Anterior cingulate cortex (tissue), 58 donors: ENCODE measurements at places on chromosomes 13 and 19.
A peak's percentile ranks its signal among the peaks of the same experiment; 100 is the strongest.

- no peak for DNase-seq
Measured at GRCh38 chr19:23996549-23996948, 81.9 kb downstream of the ZNF726 start.

DNA sequence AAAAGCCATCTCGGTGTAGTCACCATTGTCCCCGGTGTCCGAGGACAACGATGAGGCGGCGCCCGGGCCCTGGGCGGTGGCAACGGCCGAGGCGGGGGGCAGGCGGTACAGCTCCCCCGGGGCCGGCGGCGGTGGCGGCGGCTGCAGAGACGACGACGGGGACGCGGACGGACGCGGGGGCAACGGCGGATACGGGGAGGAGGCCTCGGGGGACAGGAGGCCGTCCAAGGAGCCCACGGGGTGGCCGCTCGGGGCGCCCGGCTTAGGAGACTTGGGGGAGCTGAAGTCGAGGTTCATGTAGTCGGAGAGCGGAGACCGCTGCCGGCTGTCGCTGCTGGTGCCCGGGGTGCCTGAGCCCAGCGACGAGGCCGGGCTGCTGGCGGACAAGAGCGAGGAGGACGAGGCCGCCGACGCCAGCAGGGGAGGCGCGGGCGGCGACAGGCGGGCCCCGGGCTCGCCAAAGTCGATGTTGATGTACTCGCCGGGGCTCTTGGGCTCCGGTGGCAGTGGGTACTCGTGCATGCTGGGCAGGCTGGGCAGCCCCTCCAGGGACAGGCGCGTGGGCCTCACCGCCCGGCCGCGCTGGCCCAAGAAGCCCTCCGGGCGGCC, 3.5 kb downstream of the IRS2 start:
- no peak for DNase-seq

- no peak for DNase-seq
Measured at GRCh38 chr19:40358773-40359172, 10.3 kb downstream of the PLD3 start.

GRCh38 chr13:94859811-94860210, 147.5 kb upstream of the SOX21 start:
- no peak for DNase-seq

GRCh38 chr19:7522923-7523667, 671 bp downstream of the MCOLN1 start:
- no peak for DNase-seq

- no peak for DNase-seq
Measured at GRCh38 chr19:11551603-11552235, 7.3 kb downstream of the ELOF1 start.

DNA sequence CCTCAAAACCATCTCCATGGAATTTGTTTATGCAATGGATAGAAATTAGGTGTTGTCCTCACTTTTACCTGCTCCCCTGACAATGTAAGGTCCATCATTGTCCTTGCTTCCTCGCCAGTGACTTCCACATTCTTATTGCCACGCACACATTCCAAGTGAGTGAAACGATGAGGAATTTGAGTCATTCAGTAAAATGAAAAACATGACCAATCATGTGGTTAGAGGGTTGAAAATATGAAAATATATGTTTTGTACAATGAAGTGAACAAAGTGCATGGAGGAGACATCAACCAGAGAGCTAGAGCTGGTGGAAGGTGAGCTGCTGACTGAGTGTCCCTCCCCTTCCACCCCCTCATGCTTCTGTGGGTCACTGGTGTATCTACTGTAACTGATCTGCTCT, 91.7 kb downstream of the ATP8A2 start:
- DNase-seq, result no peak

DNA sequence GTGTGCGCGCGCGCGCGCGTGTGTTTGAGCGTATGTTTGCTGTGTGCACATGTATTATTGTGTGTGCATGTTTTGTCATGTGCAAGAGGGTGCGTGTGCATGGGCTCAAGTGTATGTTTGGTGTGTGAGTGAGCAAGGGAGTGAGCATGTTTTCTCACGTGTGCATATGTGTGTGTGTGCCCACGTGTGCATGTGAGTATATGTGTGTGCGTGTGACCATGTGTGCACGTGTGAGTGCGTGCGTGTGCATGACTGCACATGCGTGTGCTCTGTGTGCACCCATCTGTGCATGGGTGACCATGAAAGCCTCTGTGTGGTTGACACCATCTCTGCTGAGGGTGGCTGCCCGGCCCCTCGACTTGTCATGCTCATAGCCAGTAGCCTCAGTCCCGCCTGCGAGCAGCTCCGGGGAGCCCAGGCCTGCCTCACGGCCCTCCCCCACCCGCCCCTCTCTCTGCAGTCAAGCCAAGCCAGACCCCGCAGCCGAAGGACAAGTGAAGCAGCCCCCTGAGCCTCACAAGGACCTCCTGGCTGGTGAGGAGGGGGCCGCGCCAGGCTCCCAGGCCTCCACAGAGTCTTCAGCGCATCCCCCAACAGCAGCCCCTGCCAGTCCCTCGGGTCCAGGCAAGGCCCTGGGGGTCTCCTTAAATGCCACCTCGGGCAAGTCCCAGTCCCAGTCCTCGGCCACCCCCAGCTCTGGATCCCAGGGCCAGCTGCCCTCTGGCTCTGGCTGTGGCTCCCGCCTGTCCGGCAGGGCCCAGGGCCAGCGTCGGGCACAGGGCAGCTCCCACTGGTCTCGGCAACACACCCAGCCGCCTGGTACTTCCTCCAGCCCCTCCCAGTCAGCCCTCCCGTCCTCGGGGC, 6.0 kb downstream of the REEP6 start:
- DNase-seq, result no peak

DNA sequence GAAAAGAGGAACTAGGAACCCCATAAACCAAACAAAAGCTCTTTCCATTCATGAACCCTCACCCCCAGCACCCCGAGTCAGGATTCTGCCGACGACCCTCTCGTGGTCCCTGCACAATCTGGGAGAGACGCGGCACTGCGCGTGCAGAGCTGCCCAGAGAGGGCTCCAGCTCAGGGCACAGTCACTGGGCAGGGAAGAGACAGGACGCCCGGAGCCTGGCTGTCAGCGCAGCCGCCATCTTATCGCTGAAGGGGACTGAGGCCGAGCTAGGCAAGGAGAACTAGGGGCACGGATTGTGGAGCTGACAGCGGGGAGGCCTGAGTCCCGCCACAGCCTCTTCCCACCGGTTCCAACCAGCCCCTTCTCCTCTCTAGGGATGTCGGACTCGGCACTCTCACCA, 349 bp downstream of the ZNF98 start:
- DNase-seq, result no peak

- no peak for DNase-seq
Measured at GRCh38 chr19:34669305-34669704, 7.7 kb downstream of the SCGB2B2 start.

DNA sequence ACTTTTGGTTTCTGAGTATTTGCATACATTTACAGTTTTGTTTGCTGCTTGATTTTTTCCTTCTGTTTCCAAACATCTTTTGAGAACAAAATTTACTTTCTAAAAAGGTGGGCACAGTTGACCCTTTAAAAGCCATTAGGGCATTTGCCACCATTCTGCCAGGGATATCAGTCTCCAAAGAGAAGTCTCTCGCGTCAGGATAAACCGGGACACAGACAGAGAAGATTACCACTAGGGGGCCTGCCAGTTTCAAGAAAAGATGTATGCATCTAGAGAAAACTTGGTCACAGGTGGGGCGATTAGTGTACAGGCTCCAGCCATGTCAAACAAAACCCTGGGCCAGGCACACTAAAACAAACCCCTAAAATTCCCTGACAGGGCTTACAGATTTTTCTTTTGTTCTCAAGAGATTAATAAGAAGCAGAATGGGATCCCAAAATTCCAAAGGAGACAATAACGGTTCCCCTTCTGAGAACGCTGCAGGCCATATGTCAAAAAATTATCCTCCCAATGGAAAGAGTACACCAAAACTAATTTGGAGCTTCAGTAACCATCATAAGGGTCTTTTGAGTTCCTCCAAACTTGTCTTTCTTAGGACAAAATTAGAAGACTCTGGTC, 10.7 kb upstream of the PABPC3 start:
- DNase-seq, result peak; percentile 43

- DNase-seq, result no peak
Measured at GRCh38 chr19:42281146-42281826, 12.2 kb downstream of the CIC start.

DNA sequence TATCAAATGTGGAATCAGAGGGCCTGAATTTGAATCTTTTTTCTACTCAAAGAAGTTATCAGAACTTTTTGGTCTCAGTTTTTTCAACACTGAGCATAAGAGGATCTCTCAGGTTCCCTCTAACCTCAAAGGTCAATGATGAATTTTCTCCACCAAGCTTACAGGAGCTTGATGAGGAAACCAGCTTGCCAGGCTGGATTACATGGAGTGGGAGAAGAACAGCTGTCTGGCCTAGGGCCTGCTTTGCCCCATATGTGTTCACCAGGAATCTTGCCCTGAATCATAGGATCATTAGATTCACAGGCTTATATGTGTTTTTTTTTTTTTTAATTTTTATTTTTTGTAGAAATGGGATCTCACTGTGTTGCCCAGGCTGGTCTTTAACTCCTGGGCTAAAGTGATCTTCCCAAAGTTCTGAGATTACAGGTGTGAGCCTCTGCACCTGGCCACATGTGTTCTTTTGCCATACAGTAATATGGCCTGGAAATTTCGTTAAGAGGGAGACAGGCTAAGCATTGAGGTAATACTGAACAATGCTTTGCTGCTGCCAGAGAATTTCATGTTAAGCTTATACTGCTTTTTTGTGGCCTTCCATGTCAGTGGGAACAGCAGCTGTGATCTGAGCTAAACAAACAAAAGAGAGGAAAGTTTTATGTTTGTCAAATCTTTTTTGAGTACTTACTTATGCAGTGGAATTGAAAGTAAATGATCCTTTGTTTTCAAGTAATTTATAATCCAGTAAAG, 110.6 kb downstream of the DNAJC3 start:
- no peak for DNase-seq

- no peak for DNase-seq
Measured at GRCh38 chr13:112532837-112533745, 54.9 kb downstream of the TUBGCP3 start.

DNA sequence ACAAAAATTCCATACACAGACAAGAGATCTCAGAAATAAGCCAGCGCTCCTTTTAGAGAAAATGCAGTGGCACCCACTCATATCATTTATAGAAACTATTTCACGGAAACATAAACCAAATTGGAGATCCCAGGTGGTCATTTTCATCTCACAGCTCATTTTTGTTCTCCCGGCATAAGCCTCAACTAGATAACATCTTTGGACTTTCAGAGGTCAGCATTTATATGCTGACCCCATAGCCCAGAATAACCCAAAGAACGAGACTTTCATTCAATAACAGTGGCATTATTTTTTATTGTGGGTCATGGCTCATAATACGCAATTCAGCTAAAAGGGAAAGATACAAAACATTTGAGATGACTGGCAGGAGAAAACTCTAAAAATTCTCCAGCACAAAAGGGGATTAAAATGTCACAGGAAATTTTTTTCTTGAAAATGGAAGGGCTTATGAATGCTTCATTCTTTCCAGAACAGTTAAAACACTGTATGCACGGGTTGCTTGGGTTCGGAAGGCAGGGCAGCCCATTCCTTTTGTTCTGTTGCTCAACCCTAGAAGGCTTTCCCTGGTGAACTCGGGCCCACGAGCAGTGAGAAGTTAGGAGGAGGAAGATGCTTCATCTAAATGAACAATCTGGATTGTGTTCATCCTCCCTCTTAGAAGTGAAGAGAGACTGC, 24.0 kb downstream of the STARD13 start:
- no peak for DNase-seq

- peak; percentile 92 for DNase-seq
Measured at GRCh38 chr19:47239610-47240296, 8.8 kb upstream of the BBC3 start.

DNA sequence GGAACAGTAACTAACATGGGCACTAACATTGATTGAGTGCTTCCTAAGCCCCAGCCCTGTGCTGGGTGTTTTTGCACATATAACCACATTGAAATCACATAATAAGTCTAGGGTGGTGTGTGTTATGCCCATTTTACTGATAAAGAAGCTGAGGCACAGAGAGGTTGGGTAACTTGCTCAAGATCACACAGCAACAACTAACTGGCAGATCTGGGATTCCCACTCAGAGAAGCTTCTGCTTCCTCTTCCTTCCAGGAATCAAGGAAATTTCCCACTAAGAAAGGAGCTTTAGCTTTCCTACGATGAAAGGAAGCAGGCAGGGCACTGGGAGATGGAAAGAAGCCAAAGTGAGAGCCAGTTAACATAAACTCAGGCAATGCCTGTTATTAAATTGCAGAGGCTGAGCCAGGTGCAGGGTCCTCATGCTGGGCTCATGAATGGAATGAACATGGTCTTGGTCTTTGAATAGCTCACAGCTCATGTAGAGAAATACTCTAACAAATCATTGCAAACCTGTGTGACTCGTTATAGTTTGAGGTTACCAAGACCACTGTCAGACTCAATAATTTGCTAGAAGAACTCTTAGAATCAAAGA, 10.1 kb downstream of the SSC5D start:
- DNase-seq, result no peak

DNA sequence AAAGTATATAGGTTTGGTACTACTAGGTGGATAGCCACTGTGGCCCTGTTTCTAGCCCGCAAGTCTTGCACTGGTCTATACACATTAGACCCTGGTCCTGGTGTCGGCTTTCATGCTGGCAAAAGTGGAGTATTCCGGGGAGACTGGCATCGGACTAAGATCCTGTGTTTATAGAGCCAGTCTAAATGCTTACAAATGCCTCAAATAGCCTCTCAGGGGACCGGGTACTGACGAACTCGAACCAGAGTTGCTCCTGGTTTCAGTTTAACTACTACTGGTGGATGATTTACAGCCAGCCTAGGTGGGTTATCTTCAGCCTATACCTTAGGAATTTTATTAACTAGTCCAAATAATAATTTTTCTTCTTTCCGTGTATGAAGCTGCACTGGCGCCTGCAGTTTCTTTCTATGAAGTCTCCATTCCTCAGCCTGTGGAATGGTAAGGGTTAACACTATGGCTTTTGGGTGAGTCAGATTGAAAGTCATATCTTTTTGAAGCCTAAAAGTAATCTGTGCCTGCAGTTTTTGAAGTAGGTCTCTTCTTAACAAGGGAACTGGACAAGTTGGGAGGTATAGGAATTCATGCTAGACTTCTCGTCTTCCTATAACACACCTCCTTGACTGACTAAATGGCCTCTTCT, 51.3 kb downstream of the OR10H4 start:
- DNase-seq, result no peak

DNA sequence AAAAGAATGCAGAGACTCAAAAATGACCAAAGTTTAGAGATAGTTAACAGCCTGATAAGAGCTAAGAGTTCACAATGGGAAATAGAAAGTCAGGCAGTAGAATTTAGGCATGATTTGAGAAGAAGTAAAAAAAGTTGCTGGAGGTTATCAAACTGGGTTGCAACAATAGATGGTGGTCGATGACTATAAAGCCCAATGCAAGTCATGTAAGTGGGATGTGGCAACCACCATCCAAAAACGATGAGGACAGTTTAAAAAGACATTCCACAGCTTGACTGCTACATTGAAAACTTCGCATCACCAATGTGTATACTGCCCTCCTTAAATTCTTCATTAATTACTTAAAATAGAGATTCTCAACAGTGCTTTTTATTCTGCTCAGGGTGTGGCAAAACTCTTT, 19.7 kb downstream of the ELF1 start:
- DNase-seq, result no peak
